Progenitor cell of endocrine pancreas (in vitro differentiated cells): ENCODE measurements at places on chromosomes 4 and X.

DNA sequence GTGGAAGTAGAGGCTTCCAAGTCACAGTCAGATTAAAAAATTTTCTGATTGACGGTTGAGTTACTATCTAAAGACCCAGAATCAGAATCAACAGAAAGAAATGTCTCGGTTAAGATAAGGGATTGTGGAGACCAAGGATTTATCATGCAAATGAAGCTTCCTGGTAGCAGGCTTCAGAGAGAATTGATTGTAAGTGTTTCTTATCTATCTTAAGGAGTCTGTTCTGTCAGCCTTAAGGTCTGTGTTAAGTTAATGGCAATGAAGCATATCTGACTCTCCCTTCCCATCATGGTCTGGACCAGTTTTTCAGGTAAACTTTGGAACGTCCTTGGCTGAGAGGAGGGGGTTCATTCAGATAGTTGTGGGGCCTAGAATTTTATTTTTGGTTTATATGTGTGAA is 780.2 kb downstream of the FAM133A start:
- DNase-seq, result no peak

DNA sequence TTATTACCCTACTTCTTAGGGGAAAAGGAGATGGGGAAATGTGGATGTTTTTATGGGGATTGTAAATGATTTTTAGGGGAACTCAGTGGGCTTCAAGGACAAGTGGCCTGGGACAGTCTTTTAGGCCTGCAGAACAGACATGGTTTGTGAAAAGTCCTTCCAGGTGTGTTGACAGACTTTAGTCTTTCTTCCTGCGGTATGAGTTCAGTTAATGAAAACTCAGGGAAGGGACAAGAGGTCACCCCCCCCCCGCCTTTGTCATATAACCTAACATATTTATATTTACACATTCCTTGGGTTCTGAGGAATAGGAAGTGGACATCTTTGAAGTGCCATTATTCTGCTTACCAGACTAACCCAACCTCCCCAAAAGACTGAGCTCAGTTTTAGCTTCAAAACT is 31.8 kb downstream of the METAP1 start:
- no peak for DNase-seq

DNA sequence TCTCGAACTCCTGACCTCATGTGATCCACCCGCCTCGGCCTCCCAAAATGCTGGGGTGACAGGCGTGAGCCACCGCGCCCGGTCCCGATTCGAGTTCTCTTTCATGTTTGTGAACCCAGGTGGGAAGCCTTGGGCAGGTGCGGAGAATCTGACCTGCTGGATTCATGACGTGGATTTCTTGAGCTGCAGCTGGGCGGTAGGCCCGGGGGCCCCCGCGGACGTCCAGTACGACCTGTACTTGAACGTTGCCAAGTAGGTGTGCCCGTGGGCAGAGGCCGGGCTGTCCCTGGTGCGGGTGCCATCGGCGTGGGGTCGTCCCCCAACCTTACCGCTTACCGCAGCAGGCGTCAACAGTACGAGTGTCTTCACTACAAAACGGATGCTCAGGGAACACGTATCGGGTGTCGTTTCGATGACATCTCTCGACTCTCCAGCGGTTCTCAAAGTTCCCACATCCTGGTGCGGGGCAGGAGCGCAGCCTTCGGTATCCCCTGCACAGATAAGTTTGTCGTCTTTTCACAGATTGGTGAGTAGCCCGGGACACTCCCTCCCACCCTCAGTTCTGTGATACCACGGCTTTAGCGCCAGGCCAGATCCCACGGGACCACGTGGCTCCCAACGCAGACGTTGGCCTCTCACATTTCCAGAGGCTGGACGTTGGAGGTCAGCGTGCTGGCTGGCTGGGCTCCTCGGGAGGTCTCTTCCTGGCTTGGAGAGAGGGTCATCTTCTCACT is 15.6 kb downstream of the IL3RA start:
- no peak for DNase-seq

- DNase-seq, result no peak
These were observed 115.0 kb upstream of the ETNPPL start for GRCh38 chr4:108877821-108878220.

GRCh38 chr4:82930848-82931755 is 30.6 kb downstream of the THAP9 start:
- no peak for DNase-seq

DNA sequence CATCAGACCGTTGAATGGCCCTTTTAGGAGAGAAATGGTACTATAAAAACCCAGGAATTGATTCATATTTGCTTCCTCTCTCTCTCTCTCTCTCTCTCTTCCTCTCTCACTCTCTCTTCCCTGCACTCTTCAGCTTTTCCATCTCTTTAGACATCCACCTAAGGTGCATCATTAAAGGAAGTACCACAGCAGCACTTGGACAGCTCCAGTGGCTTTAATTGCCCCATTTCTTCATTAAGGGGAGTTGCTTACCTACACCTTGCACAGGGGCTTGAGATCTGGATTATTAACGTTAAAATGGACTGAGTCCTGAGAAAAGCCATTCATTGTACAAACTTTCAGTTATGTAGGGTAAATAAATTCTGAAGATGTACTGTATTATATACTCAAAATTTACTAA is 323.6 kb downstream of the AFF2 start:
- DNase-seq, result no peak

GRCh38 chrX:11890836-11891514 is 132.9 kb downstream of the MSL3 start:
- DNase-seq, result no peak

- DNase-seq, result no peak
These were observed 86.0 kb downstream of the ATG4A start for GRCh38 chrX:108177351-108178142.

DNA sequence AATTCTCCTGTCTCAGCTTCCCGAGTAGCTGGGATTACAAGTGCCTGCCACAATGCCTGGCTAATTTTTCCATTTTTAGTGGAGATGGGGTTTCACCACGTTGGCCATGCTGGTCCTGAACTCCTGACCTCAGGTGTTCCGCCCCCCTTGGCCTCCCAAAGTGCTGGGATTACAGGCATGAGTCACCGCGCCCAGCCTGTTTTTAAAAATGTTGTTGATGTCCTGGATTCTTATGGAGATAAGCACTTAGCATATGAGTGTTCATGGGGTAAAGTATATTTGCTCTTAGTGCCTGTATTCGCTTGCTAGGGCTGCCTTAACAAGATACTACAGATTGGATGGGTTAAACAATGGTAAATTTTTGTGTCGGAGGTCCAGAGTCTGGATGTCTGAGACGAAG is 91.7 kb downstream of the CEP44 start:
- no peak for DNase-seq

- DNase-seq, result no peak
These were observed 29.3 kb downstream of the DAPP1 start for GRCh38 chr4:99845708-99846469.

DNA sequence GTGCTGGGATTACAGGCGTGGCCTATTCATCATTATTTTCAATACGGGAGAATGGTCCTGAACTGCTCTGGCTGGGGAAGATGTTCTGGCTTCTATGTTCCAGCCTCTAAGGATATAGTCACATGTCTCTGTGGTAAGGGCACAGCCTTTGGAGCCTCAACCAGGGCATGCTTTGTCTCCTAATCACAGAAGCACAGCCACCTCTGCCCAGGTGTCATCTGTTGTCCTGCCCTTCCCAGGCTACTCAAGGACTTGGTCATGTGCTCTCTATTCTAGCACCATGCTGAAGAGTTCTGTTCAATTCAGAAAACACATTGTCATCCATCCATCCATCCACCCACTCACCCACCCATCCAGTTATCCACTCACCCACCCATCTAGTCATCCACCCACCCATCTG is 29.5 kb downstream of the ASMTL start:
- no peak for DNase-seq

- DNase-seq, result no peak
These were observed 530.8 kb downstream of the GRXCR1 start for GRCh38 chr4:43423276-43423675.

DNA sequence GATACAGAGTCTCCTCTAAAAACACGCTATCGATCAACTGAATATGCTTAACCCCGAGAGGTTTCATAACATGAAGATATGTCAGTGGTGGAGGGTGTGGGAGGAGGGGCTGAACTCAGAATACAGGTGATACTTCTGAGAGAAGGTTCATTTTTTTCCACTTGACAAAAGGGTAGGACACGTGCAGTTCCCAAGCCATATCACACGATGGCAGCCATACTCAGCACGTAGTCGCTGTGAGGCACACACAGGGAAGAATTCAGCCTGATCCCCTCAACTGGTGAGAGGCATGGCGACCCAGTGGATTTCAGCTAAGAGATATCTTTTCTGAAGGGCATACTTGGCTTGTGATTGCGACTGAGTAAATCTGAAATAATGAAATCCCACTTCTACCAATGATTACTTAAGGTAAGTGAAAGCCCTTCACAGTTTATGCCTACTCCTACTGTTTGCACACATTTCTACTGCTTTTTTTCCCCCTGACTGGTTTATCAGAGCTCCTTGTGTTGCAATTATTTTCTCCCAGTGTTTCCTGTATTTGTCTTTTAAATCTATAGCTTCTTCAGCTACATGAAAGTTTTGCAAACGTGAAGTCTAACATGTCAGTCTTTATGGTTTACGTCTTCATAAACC is 133.1 kb downstream of the CORIN start:
- no peak for DNase-seq

GRCh38 chrX:7146703-7147412 is 654 bp upstream of the STS start:
- no peak for DNase-seq

DNA sequence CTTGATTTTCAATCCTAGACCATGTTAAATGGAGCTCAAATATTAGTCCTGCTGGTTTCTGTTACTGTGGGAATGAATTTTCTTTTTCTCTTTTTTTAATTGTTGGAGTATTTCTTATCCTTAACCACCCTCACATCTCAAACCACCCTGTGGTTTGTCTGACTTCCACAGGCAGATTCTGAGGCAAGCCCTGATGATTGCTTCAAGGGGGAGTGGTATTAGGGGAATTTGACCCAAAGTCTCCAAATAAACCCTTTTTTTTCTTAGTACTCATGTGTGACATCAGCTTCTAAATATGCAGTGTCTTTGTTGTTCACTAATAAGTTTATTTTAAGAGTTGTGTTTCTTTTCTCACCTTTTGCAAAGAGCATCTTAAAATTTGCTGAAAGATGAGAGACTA is 810.3 kb downstream of the IL1RAPL1 start:
- DNase-seq, result no peak

DNA sequence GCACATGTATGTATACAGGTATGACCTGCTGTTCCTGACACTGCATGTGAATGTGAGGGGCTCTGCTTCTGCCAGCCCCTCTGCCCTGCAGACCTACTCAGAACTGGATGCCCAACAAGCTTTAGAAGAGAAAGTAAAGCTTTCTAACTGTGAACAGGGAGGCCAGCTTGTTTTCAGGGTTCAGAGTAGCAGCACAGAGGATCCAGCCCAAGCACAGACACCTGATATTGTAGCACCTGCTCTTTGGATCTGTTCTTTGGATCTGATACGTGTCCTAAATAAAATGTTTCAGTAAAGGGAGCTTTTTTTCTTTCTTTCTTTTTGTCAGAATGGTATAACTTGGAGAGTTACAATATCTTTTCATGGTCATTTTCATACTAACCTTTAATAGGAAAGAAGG is 19.2 kb downstream of the DCUN1D4 start:
- no peak for DNase-seq

- no peak for DNase-seq
These were observed 1044.2 kb upstream of the FTHL17 start for GRCh38 chrX:32116047-32116446.

GRCh38 chr4:89744914-89745313 is 92.0 kb downstream of the SNCA start:
- DNase-seq, result no peak

DNA sequence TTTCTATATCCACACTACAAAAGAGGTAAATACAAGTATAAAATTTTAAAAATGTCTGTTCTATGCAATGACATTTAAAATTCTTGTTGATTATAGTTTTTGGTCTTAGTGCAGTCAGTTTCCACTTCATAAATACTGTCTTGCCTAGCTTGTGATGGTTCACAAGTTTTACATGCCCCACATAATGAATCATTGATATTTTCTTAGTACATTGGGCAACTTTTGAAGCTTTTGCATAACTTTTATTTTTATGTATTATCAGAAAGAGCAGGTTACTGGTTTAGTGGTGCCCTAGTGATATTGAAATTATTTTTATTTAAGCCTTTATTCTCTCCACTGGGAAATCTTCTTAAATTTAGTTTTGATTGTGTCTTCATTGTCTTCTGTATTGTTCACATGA is 388.0 kb downstream of the CCSER1 start:
- DNase-seq, result no peak

DNA sequence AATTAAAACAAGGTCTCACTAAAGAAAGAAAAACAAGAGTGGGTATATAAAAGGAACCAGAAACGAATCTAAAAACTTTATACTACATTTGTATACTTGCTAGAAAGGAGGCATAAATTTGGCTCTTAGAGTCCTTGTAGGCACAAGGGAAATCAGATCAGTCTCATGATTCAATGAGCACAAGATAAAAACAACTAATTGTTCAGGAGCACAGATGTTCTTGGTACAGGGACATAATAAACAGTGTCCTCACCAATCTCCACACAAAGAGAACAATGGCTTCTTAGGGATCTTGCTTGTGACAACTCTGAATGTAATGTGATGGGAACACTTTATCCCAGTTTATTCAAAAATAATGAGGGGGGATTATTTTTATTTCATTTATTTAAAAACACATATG is 28.3 kb downstream of the TMEM144 start:
- DNase-seq, result no peak

GRCh38 chr4:48575964-48576363 is 85.9 kb downstream of the ZAR1 start:
- DNase-seq, result no peak

DNA sequence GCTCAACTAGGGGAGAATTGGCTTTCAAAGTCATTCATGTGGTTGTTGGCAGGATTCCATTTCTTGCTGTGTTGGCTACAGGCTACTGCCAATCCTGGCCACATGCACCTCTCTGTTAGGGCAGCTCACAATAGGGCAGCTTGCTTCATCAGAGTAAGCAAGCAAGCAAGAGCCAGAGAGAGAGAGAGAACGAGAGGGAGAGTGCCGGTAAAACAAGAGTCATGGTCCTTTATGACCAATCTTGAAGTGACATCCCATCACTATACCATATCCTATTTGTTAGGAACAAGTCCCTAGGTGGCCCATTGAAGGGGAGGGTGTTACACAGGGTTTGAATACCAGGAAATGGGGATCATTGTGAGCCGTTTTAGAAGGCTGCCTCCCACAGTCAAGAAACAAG is 33.0 kb upstream of the TLR2 start:
- no peak for DNase-seq

- DNase-seq, result no peak
These were observed 4.0 kb upstream of the CDKL2 start for GRCh38 chr4:75634281-75634680.
